ENCODE measurements at places on chromosomes 7 and 10.

- no peak for DNase-seq
Observed at GRCh38 chr7:50803359-50804337, 21.0 kb upstream of the GRB10 start.

GRCh38 chr7:66331883-66332282 lies 126.7 kb downstream of the TPST1 start:
- no peak for DNase-seq

GRCh38 chr7:141225916-141226618 lies 152.2 kb downstream of the TMEM178B start:
- DNase-seq: no peak

DNA sequence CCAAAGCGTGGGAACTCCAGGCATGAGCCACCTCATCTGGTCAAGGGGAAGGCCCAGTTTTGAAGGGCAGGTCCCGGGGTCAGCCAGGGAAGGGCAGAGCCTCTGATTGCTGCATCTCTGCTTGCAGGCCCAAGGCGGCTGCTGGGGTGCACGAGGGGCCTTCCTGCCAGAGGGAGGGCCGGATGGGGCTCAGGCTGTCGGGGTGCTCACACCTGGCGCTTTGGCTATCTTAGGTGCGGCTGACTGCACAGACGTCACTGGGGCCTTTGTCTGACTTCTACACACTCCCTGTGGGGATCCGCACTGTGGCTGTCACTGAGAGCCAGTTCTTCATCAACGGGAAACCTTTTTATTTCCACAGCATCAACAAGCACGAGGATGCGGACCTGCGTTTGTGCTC lies 68.7 kb downstream of the ZNF727 start:
- no peak for DNase-seq

DNA sequence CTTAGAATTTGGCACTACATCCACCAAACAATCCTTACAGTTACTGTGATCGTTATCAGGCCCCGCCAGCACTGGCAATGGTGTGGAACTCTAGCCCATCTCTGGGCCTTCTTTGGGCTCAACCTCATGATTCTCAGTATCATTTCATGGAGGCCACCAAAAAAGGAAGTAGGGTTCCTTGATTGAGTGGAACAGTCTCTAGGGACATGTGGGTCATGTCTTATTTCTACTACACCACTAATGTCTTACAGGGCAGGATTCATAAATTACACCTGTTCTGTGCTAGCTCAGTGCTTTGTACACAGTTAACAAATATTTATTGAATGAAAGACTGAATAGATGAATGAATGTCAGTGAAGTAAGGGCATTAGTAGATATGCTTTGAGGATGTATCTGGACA lies 53.9 kb downstream of the AP3M1 start:
- DNase-seq: no peak

- DNase-seq: no peak
Observed at GRCh38 chr7:48421357-48421756, 250.1 kb downstream of the ABCA13 start.

GRCh38 chr7:33711231-33712019 lies 193.9 kb upstream of the BMPER start:
- no peak for DNase-seq

DNA sequence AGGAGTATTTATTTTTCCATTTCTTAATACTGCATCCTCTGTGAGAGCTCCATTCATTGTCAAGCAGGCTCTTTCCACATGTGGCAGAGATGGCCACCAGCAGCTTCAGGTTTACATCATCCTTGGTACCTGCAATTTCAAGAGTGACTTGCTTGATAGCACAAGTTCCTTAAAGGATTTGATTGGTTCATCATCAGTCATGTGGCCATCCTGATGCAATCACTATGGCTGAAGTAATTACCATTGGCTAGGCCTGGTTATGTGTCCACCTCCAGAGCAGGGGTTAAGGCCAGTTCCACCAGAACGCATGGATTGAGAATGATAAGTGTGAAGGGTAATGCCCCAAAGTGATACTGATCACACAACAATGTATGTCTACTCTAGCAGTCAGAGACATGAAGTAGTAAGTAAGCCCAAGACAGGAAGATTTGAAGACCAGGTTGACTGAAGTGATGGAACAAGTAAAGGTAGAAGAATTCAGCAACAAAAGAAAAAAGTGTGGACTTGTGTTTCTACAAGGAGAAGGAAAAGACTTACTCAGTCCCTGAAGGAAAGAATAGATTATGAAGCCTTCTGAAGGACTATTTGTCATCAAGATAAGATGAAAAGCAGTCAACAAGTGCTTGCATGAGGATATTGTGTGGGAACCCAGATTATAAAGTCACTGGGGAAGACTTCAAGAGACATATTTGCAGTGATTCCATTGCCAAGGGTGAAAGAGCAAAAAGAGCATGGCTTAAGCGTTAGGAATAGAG lies 26.4 kb upstream of the PRKAR2B start:
- no peak for DNase-seq

GRCh38 chr10:101529207-101529606 lies 58.9 kb downstream of the POLL start:
- DNase-seq: no peak

- no peak for DNase-seq
Observed at GRCh38 chr10:2120746-2121145, 383.4 kb upstream of the ADARB2 start.

DNA sequence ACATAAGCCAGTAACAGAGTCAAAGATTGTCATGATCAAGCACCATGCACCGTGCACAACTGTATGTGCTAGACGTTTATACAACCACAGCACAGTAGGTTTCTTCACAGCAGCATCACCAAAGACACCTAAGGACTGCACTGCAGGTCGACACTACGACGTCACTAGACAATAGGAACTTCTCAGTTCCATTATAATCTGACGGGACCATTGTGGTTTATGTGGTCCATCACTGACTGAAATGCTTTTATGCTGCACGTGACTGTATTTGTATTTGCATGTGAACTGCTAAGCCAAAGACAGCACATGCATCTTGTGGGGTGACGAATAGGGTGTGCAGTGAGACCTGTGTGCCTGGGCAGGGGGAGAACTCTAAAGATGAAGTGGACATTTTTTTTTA lies 164.9 kb downstream of the PARD3 start:
- DNase-seq: no peak

DNA sequence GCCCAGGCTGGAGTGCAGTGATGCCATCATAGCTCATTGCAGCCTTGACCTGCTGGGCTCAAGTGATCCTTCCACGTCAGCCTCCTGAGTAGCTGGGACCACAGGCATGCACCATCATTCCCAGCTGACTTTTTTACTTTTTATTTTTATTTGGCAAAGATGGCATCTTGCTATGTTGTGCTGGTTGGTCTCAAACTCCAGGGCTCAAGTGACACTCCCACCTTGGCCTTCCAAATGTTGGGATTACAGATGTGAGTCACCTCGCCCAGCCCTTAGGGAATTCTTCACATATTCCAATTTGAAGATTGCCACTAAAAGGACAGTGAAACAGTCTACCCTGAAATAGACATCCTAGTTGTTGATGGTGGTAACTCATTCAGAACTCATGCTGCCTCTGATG lies 27.7 kb downstream of the SUGCT start:
- no peak for DNase-seq

- DNase-seq: peak; percentile 26
Observed at GRCh38 chr7:142231716-142232115, 26.1 kb downstream of the PRSS58 start.

All from suppressor macrophage (primary cell).